ENCODE measurements at places on chromosomes 2 and 18. TPM values are rescaled to one million over a fixed set of nuclear protein-coding genes. Genes with fewer than 3 reads are reported as not detected.

GRCh38 chr2:33038230-33038629, 91.5 kb downstream of the LTBP1 start:
- H3K27me3 ChIP-seq = no peaks in the 10 kb centered on the region
- no peak overlapping the region for H3K4me3 ChIP-seq
- DNase-seq = no peak
- H3K36me3 ChIP-seq = no peaks in the 10 kb centered on the region
- H3K4me1 ChIP-seq = no peaks in the 10 kb centered on the region
- no peak overlapping the region for H3K27ac ChIP-seq

DNA sequence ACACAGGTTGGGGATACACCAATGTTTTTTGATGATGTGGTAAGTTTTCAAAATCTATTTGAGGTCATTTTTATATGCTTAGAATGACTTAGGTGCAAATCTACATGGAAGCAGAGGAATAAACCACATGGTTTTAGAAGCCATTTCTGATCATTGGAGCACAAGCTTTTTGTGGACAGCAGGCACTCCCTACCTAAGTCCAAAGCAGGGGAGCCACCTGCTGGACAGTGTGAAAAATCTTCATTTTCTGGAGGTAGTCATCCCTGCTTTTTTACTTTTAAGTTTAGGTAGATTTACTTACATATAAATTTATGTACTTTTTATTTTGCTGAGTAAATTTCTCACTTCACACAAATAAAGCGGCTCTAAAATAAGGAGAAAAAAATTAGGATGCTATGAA, 323.2 kb downstream of the PLCL1 start:
- H3K27ac ChIP-seq = no peak overlapping the region
- H3K4me3 ChIP-seq = no peak overlapping the region
- no peaks in the 10 kb centered on the region for H3K27me3 ChIP-seq
- peak; percentile 46 for DNase-seq
- no peaks in the 10 kb centered on the region for H3K4me1 ChIP-seq

DNA sequence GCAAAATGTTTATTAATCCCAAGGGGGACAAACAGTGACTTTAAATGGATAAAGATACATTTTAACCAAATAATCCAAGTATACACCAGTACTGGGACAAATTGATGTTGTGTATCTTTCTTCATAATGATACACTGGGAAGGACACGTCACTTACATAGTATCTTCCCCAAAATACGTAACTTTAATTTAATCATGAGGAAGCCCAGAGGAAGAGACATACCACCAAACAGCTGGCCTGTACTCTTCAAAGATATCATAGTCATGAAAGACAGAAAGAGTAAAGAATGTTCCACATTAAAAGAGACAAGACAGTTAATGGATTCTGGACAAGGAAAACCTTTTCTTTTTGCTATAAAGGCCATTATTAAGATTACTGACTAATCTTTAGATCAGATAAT, 37.1 kb downstream of the AGFG1 start:
- no peaks in the 10 kb centered on the region for H3K27me3 ChIP-seq
- no peaks in the 10 kb centered on the region for H3K36me3 ChIP-seq
- DNase-seq = no peak

DNA sequence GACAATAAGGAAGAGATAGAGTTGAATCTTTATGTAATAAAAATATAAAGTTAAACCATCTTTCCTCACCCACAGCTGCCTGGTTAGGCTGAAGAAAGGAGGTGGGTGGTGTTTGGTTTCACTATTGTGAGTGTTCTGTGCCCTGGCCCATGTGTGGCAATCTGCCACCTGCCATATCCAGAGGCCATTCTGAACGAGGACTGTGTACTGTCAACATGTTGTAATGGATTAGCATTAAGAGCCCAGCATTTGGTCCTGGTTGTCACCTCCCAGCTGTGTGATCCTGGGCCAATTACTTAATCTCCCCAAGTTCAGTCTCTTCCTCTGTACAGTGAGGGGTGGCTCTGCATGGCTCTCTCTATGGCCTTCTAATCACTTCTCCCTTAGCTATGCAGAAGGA, 118.2 kb upstream of the SEC11C start:
- no peaks in the 10 kb centered on the region for H3K27me3 ChIP-seq
- no peaks in the 10 kb centered on the region for H3K4me1 ChIP-seq
- H3K27ac ChIP-seq = no peak overlapping the region
- H3K36me3 ChIP-seq = no peaks in the 10 kb centered on the region
- no peak overlapping the region for H3K4me3 ChIP-seq
- no peak for DNase-seq

DNA sequence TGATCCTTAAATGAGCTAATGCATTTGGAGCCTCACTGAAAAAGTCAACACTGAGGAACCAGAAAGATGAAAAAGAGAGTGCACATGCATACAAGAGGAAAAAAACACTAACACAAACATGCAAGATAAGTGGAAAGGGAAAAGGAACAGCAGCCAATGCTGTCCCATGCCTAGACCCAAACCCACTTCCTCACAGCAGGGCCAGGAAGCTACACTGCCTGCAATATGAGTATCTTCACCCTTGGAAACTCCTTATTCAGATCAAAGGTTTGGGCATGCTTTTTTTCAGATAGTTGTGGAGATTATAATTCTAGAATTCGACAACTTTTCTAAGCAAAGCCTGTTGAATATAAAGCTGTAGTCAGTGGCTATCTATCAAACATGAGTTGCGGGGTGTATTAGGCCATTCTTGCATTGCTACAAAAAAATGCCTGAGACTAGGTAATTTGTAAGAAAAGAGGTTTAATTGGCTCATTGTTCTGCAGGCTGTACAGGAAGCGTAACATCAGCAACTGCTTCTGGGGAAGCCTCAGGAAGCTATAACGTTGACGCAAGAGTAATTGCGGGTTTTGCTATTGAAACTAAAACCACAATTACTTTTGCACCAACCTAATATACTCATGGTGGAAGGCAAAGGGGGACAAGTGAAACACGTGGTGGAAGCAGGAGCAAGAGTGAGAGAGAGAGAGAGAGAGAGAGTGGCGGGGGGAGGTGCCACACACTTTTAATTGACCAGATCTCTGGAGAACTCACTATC, 138.2 kb downstream of the MBD2 start:
- no peak overlapping the region for H3K27ac ChIP-seq
- no peaks in the 10 kb centered on the region for H3K27me3 ChIP-seq
- H3K4me3 ChIP-seq = no peak overlapping the region
- DNase-seq = peak; percentile 19

GRCh38 chr2:162277381-162277780, 34.1 kb upstream of the FAP start:
- no peak overlapping the region for H3K4me3 ChIP-seq
- no peaks in the 10 kb centered on the region for H3K4me1 ChIP-seq
- no peak for DNase-seq
- H3K27me3 ChIP-seq = no peaks in the 10 kb centered on the region

DNA sequence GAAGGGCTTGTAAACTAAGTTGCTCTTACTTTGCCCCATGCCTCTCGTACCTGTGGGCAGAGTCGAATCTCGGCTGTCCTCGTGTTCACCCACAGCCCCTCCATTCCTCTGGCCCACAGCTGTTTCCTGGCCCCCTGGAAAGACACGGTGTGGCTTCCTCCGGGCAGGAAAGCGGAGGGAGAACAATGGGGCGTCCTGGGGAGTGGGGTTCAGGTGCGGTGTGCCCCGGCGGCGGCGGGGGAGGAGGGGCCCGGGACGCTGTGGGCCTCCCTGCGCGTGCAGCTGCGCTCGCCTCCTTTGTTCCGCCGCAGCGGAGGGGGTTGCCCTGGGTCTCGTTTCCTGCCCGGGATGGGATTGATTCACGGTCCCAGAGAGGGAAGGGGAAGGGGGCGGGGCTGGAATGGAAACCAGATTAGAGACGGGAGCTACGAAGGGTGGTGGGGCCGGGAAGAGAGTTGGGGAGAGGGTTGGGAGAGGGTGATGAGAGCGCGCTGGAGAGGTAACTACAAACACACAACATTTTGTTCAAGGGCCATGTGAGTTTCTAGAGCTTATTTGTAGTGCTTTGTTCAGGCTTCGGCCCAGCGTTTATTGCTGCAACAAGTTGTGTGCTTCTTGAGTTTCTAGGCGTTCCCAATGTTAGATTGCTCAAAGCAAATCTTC, 796 bp downstream of the MYO1B start:
- no peak overlapping the region for H3K27ac ChIP-seq
- no peaks in the 10 kb centered on the region for H3K27me3 ChIP-seq
- H3K4me3 ChIP-seq = peak overlapping the region; percentile 42
- H3K4me1 ChIP-seq = peaks cover 9% of the 10 kb centered on the region
- H3K36me3 ChIP-seq = no peaks in the 10 kb centered on the region

DNA sequence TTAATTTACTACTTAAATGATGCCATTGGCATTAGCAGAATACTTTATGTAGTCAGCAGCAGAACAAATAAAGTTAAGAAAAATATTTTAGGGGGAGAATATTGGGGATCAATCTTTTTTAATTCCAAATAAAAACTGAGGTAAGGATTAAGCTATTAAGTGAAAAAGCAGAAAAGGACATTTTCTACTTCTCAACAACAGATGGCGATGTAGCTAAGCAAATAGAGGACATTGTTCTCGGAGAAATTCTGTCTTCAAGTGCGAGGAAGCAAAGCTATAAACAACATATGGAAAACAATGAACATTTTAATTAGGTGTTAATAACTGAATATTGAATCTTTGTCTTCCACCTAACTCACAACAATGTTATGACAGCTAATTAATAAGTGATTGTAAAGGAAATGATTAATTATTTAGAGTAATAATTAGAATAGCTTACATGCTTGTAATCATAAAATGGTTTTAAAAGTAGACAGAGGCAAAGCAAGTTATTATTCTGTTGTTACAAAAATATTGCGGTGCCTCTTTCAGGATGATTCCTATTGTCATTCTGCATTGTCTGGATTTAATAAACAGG, 32.9 kb upstream of the CCDC93 start:
- H3K4me1 ChIP-seq = no peaks in the 10 kb centered on the region
- H3K27ac ChIP-seq = no peak overlapping the region
- no peaks in the 10 kb centered on the region for H3K36me3 ChIP-seq
- no peak overlapping the region for H3K4me3 ChIP-seq
- DNase-seq = peak; percentile 25

- H3K27ac ChIP-seq = no peak overlapping the region
- no peaks in the 10 kb centered on the region for H3K4me1 ChIP-seq
- no peak for DNase-seq
- no peaks in the 10 kb centered on the region for H3K27me3 ChIP-seq
These were observed 17.7 kb downstream of the MAP2 start for GRCh38 chr2:209441541-209441940.

- no peak overlapping the region for H3K27ac ChIP-seq
- DNase-seq = no peak
- peaks cover 61% of the 10 kb centered on the region for H3K36me3 ChIP-seq
- H3K4me1 ChIP-seq = peaks cover 76% of the 10 kb centered on the region
These were observed 7.3 kb downstream of the MMADHC start for GRCh38 chr2:149579972-149580882.

DNA sequence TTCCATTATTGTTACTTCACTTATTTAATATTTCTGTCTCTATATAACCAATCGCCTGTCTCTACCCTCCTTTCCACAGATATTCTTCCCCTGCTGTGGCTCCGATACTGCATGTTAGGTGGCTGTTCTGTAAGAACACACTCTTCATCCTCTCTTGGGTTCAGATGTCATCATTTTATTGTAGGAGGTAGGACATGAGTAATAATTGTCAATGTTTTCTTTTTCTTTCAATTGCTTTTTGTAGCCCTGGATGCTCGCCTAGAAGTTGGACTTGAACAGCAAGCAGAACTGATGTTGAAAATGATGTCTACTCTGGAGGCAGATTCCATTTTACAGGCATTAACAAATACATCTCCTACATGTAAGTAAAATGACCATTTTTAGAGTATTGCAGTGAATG, 128.6 kb downstream of the BIRC6 start:
- no peak overlapping the region for H3K4me3 ChIP-seq
- H3K4me1 ChIP-seq = no peaks in the 10 kb centered on the region
- no peak for DNase-seq
- peaks cover 51% of the 10 kb centered on the region for H3K36me3 ChIP-seq
- no peak overlapping the region for H3K27ac ChIP-seq

DNA sequence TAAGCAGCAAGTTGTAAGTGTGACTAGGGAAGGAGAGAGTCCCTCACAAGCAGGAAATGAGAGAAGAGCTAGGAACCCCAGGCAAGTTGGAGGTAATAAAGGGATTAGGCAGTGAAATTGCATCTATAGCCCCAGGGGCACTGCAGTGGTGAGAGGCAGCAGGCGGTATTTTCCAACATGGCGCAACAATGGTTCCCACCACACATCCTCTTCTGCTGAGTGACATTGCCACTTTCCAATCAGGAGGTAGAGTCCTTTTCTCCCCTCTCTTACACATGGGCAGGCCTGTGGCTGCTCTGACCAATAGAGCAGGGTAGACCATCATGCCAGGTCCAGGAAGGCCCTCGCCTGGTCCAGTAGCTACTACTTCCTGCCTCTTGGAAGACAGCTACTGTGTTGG, 86.6 kb downstream of the DNER start:
- H3K27me3 ChIP-seq = no peaks in the 10 kb centered on the region
- H3K4me1 ChIP-seq = no peaks in the 10 kb centered on the region
- H3K27ac ChIP-seq = no peak overlapping the region
- no peaks in the 10 kb centered on the region for H3K36me3 ChIP-seq
- DNase-seq = no peak
- no peak overlapping the region for H3K4me3 ChIP-seq

DNA sequence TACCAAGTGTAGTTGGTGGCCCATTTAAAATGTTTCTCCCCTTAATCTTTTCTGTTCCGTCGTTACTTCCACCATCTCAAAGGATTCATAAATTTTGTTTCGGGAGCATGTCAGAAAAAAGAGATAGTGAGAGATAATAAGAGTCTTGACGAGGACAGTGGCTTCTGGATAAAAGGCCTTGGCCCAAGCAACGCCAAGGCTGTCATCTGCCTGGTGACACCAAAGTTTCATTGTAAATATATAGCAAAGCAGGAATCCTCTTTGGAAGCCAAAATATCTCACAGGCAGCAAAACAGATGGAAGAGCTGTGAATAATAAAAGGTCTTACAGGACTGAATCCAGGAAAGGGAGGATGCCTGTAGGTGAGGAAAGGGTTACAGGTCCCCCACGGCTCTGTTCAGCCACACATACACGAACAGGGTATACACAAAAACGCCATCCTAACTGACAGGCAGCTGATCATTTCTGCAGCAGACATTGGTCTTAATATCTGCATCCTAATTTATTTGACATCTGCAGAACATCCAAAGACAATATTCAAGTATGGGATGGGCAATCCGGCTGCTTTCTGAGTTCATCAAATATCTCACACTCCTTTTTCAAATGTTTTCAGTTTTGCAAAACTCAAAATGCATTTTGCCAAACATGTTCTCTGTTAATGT, 382.8 kb downstream of the OSR1 start:
- H3K4me1 ChIP-seq = no peaks in the 10 kb centered on the region
- no peak for DNase-seq
- no peak overlapping the region for H3K27ac ChIP-seq
- no peaks in the 10 kb centered on the region for H3K36me3 ChIP-seq
- H3K4me3 ChIP-seq = no peak overlapping the region
- no peaks in the 10 kb centered on the region for H3K27me3 ChIP-seq

- H3K4me1 ChIP-seq = peaks cover 16% of the 10 kb centered on the region
- H3K4me3 ChIP-seq = peak overlapping the region; percentile 51
- peaks cover 9% of the 10 kb centered on the region for H3K27me3 ChIP-seq
- H3K36me3 ChIP-seq = no peaks in the 10 kb centered on the region
These were observed 94.6 kb downstream of the CD8B2 start for GRCh38 chr2:106581755-106582147.

PCARE gene
- total RNA-seq = not detected

LIMS4 gene
- total RNA-seq = 3.7 TPM

DAPL1 gene
- not detected for total RNA-seq

ST8SIA5 gene
- total RNA-seq = not detected

SCYGR4 gene
- total RNA-seq = not detected

EPG5 gene
- 69.0 TPM for total RNA-seq

ANKRD12 gene
- 262 TPM for total RNA-seq

DAW1 gene
- total RNA-seq = not detected

AQP4 gene
- not detected for total RNA-seq
